Ureter (tissue), 1 donor: ENCODE measurements at places on chromosomes 6 and 20. TPM values are rescaled to one million over a fixed set of nuclear protein-coding genes. Genes with fewer than 3 reads are reported as not detected.

- no peak for DNase-seq
Measured at GRCh38 chr20:41618807-41619311, 682 bp upstream of the CHD6 start.

Gene DDRGK1
- total RNA-seq: 62.9 TPM

DNA sequence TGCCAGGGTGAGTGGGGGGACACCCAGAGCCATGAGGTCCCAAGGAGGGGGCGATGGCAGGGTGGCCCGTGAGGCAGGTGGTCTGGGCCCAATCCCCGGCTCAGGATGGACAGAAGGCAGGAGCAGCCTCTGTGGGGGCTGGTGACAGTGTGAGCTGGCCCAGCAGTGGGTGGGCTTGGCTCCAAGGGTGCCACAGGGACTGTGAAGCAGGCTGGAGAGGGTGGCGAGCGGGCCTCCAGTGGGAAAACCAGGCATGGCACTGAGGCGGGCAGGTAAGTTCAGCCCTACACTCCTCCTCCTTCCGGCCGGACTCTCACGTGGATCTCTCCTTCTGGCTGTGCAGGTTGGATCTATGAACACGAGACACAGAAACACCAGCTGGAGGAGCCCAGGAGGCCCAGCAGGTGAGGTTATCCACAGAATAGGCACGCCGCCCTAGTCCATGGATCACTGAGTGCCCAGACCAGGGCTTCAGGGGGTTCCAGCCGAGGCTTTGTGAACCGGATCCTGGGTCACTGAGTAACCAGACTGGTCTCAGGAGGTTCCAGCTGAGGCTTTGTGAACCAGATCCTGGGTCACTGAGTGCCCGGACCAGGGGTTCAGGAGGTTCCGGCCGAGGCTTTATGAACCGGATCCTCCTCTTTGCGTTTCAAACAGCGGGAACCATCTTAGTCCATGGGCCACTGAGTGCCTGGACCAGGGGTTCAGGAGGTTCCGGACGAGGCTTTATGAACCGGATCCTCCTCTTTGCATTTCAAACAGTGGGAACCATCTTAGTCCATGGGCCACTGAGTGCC is 76.4 kb upstream of the BHLHE23 start:
- DNase-seq: no peak

DNA sequence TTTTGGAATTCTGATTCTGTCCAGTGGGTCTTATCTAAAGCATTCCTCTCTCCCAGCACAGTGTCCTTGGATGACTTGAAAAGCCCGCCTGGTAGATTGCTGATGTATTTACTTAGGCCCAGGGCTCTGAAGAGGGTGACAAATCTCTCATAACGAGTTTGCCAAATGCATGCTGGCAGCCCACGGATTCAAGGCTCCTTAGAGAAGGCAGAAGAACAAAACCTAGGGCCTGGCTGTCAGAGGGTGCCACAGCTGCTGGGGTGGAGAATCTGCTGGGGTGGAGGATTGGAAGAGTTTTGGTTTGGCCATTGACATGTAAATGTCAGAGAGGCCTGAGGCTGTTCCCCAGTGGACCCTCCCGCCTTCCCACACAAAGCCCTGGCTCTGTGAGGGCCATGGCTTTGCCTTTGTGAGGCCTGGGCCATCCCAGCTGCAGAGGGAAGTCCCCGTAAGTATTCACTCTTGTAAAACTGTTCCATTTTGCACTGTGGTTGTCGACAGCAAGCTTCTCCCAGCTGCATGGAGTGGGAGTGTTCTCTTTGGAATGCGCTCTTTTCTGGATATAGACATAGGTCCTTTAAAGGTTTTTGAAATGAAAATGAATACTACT is 50.3 kb downstream of the ANKRD6 start:
- no peak for DNase-seq

DNA sequence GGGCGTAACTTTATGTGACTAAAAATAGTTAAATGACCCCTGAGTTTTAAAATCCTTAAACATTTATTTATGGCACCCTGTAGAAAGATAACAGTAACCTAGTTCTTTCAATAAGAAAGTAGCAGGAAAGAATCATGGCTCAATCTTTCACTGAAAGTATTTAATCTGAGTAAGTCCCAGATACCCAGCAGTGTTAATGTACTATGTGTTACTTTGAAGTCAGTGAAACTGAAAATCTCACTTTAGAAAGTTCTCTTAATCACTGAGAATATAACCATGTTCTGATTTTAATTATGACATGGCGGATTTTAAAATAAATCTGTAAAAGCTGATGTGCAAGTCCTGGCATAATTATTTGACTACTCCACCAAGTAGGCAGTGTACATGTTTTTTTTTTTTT is 8.1 kb upstream of the HEY2 start:
- no peak for DNase-seq

DNA sequence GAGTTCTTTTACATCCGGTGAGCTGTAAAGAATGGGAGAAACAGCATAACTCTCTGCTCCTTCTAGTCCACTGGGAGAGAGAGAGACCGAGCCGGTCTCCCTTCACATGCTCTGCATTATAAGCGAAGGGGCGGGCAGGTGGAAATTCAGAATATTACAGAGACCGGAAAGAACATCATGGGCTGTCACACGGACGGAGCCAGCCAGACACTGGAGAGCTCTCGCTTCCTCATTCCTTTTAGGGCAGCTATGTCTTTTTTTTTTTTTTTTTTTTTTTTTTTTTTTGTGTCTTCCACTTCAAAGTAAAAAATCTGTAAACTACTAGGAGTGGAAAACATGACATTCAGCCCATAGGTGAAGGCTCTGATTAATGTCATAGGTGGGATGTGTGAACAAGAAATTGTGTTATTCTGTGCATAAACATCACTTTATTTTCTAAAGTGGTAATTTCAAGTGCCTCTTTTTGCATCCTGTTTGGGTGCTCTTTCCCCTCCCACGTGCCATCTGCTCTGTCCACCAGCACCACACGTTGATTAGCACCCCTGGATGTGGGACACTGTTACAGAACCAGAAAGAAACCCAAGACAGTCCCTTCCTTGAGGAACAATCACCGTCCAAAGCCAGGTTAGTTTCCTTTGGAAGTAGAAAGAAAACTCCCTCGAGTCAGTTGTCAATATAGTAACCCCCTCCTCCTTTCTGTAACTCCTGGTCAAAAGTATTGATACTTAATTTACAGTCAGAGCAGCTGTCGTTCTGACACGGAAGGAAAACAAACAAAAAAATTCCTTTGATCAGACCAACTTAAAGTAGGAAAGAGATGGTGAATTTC is at the start of gene TAGAP:
Gene TAGAP, minus strand, starts transcription at position 93 of the 829 bp plus-strand sequence. CDS start 845 bp downstream, outside the sequence.
- DNase-seq: peak; percentile 72

Gene SALL4
- 2.3 TPM for total RNA-seq

DNA sequence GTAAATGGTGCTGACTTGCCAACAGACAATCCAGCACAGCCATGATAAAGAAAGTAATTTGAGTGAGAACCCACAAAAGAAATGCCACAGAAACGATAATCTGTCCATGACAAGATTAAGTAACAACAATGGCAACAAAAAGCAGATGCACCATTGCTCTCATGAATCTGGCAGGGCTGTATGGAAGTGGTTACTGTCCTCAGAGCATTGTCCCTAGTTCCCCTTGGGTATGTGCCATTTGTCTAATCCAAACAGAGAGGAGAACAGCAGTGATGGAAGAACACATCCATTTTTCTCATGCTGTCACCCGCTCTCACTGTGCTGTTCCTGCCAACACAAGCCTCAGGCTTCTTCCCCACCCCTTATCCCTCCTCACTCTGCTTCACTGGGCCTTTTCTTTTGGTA is 65.8 kb downstream of the REV3L start:
- no peak for DNase-seq

DNA sequence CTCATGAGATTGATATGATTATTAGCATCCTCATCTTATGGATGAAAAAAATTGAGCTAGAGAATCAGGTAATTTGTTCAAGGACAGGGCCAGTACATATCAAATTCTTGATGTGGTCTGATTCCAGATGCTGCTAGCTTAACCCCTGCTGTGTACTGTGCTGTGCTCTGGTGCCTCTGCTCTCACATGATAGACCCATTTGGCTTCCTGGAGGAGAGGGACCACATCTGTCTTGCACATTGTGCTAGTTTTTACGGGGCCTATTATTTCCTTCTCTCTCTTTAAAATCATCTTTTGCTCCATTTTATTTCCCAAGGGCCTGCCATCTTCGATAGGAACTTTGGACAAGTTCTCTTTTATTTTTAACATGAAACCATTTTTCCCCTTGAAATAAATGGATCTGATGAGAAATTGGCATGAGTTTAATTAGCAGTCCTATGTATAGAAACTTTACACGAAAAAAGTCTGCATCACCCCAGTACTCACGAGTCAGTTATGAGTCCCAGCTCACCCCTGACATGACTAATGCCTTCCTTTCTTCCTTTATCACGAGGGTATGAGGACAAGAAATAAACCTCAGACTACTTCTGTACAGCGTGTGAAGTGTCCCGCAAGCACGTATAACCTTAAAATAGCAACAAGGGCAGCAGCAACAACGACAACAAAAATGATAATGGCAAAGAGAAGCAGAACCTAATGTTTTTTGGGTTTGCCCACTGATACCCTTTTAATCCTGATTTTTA is 26.5 kb downstream of the CD109 start:
- DNase-seq: no peak

Gene COL9A1
- 0.47 TPM for total RNA-seq

- no peak for DNase-seq
Measured at GRCh38 chr6:157227202-157228166, 95.8 kb downstream of the TMEM242 start.

Gene NKAPL
- total RNA-seq: 1.4 TPM

Gene PGC
- not detected for total RNA-seq

- DNase-seq: no peak
Measured at GRCh38 chr6:149046822-149047246, 270.7 kb upstream of the TAB2 start.
